ENCODE measurements at places on chromosomes 12 and 14. TPM values are rescaled to one million over a fixed set of nuclear protein-coding genes. Genes with fewer than 3 reads are reported as not detected.

The SERPINA12 gene
- total RNA-seq: not detected

The CEP83 gene
- 26.3 TPM for total RNA-seq

DNA sequence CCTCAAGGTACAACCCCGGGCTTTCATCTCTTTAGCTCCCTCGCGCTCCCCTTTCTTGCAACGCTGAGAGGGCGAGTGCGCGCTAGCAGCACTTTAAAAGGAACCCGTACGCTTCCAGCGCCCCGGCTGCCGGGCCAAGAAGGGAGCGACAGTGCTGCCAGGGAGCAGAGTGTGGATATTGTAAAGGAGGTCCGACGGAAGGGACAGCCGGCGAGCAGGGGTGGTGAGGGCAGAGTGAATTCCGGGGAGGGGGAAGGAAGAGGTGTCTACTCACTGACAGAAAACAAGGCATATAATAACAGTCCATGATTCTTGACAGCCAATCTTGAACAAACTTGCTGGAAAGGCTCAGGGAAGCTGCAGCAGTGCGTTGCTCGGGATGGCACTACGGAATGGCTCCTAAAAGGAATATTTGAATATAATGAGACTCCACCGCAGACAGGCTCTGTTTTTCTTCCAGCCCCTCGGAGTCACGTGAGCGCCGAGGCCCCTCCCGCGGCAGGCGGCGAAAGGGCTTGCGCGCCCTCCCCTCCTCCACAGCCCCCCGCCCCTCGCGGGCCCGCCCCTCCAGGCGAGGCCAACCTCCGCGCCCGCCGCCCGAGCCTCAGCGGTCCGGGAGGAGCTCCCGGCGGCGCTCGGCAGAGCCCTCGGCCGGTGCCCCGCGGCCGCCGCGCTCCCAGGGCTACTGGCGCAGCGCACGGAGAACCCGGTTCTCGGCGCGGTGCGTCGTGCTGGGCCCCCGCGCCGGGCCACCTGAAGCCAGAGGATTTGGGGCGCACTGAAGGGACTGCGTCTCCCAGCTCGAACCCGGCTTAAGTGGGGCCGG, 3.4 kb downstream of the BMP4 start:
- peak overlapping the region; percentile 92 for H3K4me3 ChIP-seq
- H3K27me3 ChIP-seq: peaks cover 61% of the 10 kb centered on the region
- no peaks in the 10 kb centered on the region for H3K36me3 ChIP-seq
- DNase-seq: peak; percentile 38
- H3K27ac ChIP-seq: no peak overlapping the region
- peaks cover 31% of the 10 kb centered on the region for H3K4me1 ChIP-seq

DNA sequence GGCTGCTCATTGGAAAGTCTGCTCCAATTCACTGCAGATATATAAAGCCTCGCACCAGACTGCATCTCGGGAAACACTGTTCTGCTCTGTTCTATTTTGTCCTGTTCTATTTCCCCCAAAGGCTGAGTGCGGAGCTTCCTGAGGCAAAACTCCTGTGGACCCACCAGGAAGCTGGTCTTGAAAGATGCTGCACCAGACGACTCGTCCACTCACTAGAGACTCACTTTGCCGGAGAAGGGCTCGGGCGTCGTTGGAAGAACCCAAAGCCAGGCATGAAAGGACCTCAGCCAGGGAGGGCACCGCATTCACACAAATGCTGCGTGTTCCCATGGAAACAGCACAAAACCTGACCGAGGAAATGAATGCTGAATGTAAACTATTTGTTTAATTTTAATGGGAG, 331.2 kb upstream of the SFSWAP start:
- no peaks in the 10 kb centered on the region for H3K4me1 ChIP-seq
- no peak for DNase-seq
- no peaks in the 10 kb centered on the region for H3K27me3 ChIP-seq
- H3K36me3 ChIP-seq: no peaks in the 10 kb centered on the region
- H3K27ac ChIP-seq: no peak overlapping the region

- H3K27me3 ChIP-seq: no peaks in the 10 kb centered on the region
- H3K4me3 ChIP-seq: peak overlapping the region; percentile 80
- peaks cover 6% of the 10 kb centered on the region for H3K36me3 ChIP-seq
- no peak for DNase-seq
These were observed 2.1 kb downstream of the ASB2 start for GRCh38 chr14:93974299-93974698.

The LALBA gene
- not detected for total RNA-seq

- no peak for DNase-seq
- H3K4me3 ChIP-seq: no peak overlapping the region
- no peaks in the 10 kb centered on the region for H3K27me3 ChIP-seq
- H3K36me3 ChIP-seq: no peaks in the 10 kb centered on the region
These were observed 5.5 kb upstream of the SLC7A7 start for GRCh38 chr14:22820731-22821130.

DNA sequence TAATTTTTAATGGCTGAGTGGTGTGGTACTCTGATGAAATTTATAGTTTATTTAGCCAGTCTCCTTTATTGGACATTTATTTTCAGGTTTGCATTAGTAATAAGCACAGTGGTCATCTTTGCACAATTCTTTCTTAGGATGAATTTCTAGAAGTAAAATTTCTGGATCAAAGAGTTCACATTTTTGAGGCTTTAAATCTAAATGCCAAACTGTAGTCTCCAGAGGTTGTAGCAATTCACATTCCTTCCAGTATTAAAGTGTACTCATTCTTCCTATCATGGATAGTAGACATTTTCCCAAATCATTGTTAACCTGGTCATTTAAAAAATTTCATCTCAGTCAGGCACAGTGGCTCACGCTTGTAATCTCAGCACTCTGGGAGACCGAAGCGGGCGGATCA, 24.8 kb downstream of the SLC39A9 start:
- peaks cover 11% of the 10 kb centered on the region for H3K36me3 ChIP-seq
- H3K27ac ChIP-seq: no peak overlapping the region
- DNase-seq: no peak
- H3K4me1 ChIP-seq: peaks cover 19% of the 10 kb centered on the region
- no peaks in the 10 kb centered on the region for H3K27me3 ChIP-seq

DNA sequence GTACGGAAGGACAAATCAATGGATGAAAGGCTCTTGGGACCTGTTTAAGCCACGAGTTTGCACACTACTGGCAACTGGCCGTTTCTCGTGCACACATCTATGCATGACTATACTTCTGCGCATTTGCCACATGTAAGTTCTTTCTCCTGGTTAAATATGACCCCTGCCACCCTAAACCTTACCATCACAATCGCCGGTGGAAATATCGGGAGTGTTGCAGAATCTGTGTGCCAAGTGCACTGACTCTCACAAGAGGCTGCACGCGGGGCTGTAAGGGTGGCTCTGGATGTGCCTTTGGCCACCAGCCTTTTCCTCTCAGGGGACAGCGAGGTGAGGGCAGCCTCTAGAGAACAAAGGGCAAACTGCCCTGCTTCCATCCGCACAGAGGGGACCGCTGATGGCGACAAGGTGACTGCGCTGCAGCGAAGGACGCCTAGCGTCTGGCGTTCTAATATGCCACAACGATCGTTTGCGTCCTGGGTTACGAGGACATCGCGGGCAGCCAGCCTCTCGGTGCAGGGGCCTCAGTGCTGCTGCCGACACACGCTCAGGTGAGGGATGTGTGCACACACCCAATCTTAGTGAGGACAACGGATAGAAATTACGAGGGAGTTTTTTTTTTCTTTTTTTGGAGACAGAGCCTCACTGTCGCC, 232.2 kb downstream of the PCNX1 start:
- no peak for DNase-seq
- no peak overlapping the region for H3K4me3 ChIP-seq
- no peak overlapping the region for H3K27ac ChIP-seq

GRCh38 chr14:69316449-69317101, 56.6 kb downstream of the GALNT16 start:
- H3K27ac ChIP-seq: no peak overlapping the region
- no peaks in the 10 kb centered on the region for H3K36me3 ChIP-seq
- no peaks in the 10 kb centered on the region for H3K27me3 ChIP-seq
- H3K4me1 ChIP-seq: no peaks in the 10 kb centered on the region

The IQSEC3 gene
- total RNA-seq: 3.8 TPM

- no peaks in the 10 kb centered on the region for H3K27me3 ChIP-seq
- DNase-seq: no peak
- H3K4me3 ChIP-seq: no peak overlapping the region
- peaks cover 17% of the 10 kb centered on the region for H3K36me3 ChIP-seq
These were observed 24.8 kb downstream of the PLEK2 start for GRCh38 chr14:67387195-67387594.

GRCh38 chr14:51534610-51535011, 117.1 kb upstream of the FRMD6 start:
- no peak for DNase-seq
- no peak overlapping the region for H3K4me3 ChIP-seq

The KRT75 gene
- total RNA-seq: not detected

GRCh38 chr14:35398071-35398584, 6.4 kb downstream of the NFKBIA start:
- H3K27ac ChIP-seq: peak overlapping the region; percentile 87
- DNase-seq: no peak
- H3K27me3 ChIP-seq: no peaks in the 10 kb centered on the region
- peak overlapping the region; percentile 51 for H3K4me3 ChIP-seq
- H3K36me3 ChIP-seq: peaks cover 26% of the 10 kb centered on the region
- peaks cover 71% of the 10 kb centered on the region for H3K4me1 ChIP-seq

DNA sequence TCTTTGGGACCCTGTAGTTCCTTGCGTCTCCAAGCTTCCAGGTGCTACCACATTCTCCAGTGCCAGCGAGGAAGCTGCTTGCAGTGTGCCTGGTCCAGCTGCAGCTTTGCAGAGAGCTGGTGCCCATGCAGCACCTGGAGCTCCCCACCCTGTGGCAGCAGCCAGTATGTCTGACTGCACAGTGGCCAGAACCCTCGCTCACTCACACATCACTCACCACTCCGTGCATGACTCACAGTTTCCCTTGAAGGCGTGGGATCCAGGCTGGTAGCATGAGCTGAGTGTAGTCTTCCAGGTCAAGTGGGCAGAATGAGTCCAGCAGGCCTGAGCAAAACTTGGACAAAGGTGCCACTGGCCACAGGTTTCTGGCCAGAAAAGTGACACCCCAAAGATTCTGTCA, 33.6 kb downstream of the SDR9C7 start:
- H3K36me3 ChIP-seq: peaks cover 6% of the 10 kb centered on the region
- H3K4me1 ChIP-seq: no peaks in the 10 kb centered on the region
- DNase-seq: no peak
- H3K27me3 ChIP-seq: peaks cover 10% of the 10 kb centered on the region
- no peak overlapping the region for H3K4me3 ChIP-seq

DNA sequence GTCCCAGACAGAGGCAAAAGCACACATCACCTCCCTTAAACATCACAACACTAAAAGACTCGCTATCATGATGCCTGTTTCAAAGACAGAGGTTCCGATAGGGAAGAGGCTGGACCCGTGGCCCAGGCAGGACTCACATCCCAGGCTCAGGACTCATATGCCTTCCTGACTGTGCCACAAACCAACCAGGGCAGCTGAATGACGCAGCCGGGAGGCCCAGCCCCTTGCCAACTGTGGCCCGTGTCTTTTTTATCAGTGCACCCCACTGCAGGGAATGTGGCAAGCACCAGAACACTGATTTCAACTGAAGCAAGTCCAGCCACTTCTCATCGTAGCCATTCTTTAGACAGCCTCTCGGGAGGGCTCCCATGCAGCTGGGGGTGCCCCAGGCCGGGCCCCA, 132.3 kb downstream of the KSR2 start:
- H3K36me3 ChIP-seq: no peaks in the 10 kb centered on the region
- H3K27ac ChIP-seq: no peak overlapping the region
- no peak overlapping the region for H3K4me3 ChIP-seq
- H3K27me3 ChIP-seq: peaks cover 19% of the 10 kb centered on the region
- no peaks in the 10 kb centered on the region for H3K4me1 ChIP-seq

DNA sequence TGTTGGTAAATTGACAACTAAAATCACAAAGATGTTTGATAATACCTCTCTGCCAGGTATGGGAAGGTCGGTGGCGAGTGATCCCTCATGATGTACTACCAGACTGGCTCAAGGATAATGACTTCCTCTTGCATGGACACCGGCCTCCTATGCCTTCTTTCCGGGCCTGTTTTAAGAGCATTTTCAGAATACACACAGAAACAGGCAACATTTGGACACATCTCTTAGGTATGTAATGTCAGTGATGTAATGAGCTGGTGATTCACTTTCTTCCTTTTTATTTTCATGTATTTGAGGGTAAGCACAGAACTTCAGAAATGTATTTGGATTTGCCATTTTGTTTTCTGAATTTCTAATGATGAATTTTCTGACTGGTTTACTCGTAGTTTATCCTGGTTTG, 42.6 kb upstream of the LRTM2 start:
- H3K36me3 ChIP-seq: peaks cover 6% of the 10 kb centered on the region
- H3K4me3 ChIP-seq: no peak overlapping the region

DNA sequence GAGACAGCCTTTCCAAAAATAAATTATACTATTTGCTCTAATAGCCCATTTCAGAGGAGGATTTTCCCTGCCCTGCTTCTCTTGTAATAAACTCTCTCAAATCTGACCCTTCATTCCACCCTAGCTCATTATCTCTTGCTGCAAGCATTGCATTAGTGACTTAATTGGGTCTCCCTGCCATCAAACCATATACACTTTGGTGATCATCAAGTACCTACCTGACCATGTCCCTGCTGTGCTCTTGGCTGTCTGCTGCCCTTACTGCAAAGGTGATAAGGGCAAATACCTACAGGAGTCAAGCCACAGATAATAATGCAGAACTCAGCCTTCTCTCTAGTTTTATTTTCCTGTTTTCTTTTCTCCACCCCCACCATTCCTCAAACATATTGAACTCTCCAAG, 88.4 kb downstream of the LIN7A start:
- H3K27ac ChIP-seq: no peak overlapping the region
- H3K27me3 ChIP-seq: no peaks in the 10 kb centered on the region
- no peak overlapping the region for H3K4me3 ChIP-seq
- H3K36me3 ChIP-seq: no peaks in the 10 kb centered on the region
- no peak for DNase-seq
